ENCODE measurements at places on chromosomes 5 and 9.
A peak's percentile ranks its signal among the peaks of the same experiment; 100 is the strongest.

- DNase-seq: no peak
Measured at GRCh38 chr9:15086778-15087324, 176.6 kb upstream of the FREM1 start.

GRCh38 chr5:166722939-166723338 lies 1568.5 kb upstream of the WWC1 start:
- no peak for DNase-seq

- DNase-seq: peak; percentile 85
Measured at GRCh38 chr5:1294835-1295649, at the start of gene TERT. Gene TERT (minus strand): TSS chr5:1295068. CDS start chr5:1294989, 79 bp downstream.

DNA sequence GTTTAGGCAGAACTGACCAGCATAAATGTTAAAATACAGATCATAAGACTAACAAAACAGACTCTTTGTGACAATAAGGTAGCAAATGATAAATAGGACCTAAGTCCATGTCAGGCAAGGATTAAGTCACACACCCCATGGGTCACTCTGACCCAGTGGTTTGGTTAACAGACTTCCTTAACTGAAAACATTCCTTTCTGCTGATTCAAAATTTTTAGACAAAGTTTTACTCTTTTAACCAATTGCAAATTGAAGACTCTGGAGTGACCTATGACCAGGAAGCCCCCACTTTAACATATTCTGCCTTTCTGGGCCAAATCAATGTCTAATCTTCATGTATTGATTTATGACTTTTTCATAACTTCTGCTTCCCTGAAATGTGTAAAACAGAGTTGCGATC lies 4.9 kb upstream of the NXNL2 start:
- no peak for DNase-seq

- DNase-seq: no peak
Measured at GRCh38 chr5:149441986-149442385, 62.9 kb upstream of the IL17B start.

DNA sequence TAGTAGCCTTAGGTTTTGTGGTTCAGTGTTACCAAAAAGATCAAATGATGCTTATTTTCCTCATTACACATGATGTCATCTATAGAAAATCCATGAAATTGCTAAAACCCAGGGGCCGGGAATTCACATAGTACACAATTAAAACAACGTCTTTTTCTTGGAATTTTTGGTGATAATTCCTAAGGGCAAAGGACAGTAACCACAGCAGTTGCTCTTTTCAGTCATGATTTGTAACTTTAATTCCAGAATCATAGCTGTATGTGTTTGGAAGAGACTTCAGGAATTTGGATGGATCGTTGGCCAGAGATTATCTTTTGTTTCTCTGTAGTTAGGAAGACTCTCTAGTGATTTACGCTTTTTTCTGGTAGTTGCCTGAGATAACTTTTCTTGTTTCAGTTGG lies 748.7 kb downstream of the TLE4 start:
- no peak for DNase-seq
